ENCODE measurements at places on chromosomes 12 and 14.
A peak's percentile ranks its signal among the peaks of the same experiment; 100 is the strongest.

GRCh38 chr12:120019197-120019596, 30.2 kb downstream of the BICDL1 start:
- no peak for DNase-seq

DNA sequence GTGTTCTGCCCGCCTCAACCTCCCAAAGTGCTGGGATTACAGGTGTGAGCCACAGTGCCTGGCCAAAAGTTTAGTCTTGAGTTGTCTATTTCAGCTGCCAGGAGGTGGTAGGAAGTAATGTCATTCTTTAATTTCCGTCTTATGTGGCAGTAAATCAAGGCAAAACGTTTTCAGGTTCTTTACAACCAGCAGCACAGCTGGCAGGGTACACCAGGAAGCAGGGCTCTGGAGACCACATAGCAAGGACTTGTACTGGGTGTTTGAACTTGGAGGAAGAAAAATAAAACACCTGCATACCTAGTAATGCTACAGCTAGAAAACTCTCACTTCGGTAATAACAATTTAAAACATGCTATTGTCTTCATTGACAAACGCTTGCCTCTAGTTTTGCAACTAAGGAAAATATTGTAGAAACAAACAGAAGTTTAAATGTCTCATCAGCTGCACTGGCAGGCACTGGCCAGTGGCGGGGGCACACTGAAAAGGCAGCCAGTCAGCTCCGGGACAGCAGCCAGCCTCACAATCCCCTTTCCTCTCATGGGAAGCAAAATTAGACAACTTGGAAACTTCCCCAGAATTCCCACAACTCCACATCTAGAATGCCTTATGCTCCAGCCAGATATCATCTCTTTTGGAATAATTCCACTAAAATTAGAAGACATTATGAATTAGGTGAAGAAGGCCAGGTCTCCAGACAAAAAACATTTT, 72.2 kb downstream of the CLIP1 start:
- peak; percentile 82 for DNase-seq

DNA sequence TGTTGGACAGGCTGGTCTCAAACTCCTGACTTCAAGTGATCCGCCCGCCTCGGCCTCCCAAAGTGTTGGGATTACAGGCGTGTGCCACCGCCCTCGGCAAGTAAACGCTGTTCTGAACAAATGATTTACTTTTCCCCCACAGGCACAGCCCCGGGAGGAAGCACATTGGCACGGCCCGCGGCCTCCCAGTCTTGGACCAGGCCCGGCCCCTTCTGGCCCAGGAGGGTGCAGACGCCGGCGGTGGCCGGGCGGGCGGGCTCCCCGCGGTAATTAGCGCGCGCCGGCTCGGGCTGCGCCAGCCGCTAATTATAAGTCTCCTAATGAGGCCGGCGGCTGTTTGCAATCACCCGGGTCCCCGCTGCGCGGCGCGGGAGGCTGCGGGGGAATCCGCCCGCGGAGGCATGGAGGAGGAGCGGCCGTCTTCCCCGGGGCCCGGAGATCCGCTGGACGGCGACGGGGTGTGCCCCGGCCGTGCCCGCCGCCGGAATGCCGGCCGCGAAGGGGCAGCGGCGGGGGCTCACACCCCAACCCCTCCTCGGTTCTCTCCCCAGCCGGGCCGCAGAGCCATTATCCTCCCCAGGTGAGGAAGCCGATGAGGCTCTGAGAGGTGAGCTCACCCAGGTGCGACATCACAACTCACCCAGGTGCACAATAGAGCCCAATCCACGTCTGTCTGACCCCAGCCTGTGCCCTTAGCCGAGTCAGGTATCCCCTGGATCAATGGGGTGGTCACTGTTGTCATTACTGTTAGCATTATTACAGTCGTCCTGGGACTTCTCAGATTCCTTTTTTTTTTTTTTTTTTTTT, 3.3 kb upstream of the POP5 start:
- DNase-seq, result peak; percentile 15

GRCh38 chr12:101863981-101864380, 13.4 kb upstream of the DRAM1 start:
- DNase-seq, result no peak

DNA sequence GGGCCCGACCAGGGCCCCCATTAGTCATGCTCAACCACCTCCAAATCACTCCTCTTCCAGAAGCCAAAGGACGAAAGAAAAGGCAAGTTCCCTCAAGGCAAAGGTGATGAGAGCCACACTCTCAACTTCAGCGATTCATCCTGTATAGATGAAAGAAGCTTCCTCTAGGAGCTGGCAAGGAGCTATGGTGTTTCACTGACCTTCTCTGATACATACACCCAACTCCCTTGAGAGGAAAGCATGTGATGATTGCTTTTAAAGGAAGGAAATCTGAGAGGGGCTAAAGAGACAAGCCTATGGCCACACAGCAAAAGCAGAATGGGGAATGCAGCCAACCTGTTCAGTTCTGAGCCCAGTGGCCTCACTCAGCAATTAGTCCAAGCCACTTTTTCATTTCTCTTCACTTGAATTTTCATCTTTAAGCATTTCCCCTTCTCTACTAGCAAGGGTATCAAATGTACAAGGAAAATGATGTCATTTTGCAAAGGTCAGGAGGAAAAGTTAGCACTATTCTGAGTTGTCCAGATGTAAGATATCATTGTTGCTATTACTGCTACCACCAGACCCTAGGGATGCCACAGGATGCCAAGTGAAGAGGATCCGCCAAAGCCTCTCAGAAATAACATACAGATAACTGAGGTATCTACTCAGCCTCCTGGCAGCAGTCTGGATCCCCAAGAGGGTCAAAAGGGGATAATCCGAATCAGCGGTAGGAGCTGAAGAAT, 82.5 kb downstream of the MAP3K9 start:
- DNase-seq, result peak; percentile 2

GRCh38 chr14:29601616-29602015, 326.0 kb downstream of the PRKD1 start:
- DNase-seq, result peak; percentile 0

DNA sequence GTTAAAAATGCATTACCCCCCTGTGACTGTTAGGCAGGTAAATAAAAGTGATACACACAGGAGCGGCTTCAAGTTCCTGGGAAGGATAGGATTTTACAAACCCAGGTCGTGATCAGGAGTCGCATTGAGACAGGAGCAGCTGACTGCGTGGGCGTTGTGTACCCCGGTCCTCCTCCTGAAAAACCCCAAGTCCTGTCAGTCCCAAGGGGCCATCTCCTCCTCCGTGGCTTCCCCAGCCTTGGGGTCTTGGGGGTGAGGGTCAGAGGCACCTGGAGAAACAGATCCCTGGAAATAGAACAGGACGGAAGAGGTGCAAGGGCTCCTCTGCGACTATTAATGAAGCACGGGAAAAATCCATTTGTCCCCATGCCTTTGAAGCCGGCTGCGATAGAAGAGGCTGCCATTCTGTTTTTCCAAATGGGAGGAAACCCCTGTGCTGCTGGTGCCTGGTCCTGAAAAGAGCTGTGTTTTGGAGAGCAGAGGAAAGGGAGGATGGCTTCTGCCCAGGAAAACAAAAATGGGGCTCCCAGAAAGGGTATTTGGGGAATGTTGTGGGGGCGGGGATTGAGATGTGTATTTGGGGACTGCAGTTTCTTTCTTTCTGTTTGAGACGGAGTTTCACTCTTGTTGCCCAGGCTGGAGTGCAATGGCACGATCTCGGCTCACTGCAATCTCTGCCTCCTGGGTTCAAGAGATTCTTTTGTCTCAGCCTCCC, 143.1 kb downstream of the ZNF664 start:
- DNase-seq, result no peak

GRCh38 chr12:91154131-91154530, 28.5 kb downstream of the DCN start:
- DNase-seq, result no peak

GRCh38 chr14:20719777-20720176, 25.9 kb upstream of the EDDM3A start:
- DNase-seq, result no peak

GRCh38 chr12:82651489-82651888, 35.2 kb upstream of the TMTC2 start:
- DNase-seq, result no peak

DNA sequence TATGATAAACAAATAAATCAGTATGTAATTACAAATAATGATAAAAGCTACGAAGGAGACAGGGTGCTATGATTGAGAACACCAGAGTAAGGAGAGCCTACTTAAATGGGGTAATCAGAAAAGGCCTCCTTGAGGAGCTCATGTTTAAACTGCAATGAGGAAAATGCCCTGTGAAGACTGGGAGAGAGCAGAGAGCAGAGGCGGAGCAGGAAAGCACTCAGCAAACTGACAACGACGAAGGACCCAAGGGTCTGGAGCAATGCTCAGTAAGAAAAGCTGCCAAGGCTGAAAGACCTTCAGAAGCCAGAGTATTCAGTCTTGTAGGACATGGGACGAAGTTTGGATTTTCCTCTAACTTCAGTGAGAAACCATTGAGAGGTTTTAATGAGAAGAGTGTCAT, 114.2 kb upstream of the PLEKHA5 start:
- no peak for DNase-seq

- DNase-seq, result peak; percentile 47
Observed at GRCh38 chr12:118330421-118331018, 42.2 kb downstream of the TAOK3 start.

DNA sequence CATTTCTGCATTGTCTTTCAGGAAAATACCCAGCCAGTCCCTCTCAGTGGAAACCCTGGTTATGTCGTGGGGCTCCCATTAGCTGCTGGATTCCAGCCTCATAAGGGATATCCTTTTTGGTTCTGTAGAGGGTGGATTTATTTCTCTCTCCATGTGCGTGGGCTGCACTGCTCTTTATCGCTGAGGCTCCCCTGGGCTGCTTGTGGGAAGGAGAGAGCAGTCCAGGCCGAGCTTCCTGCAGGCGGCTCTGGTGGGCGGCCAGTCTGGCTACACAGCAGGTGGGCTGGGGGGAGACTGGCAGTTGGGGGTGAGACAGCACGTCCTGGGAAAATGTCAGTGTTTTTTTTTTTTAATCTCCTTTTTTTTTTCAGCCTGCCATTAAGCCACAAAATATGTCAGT, 27.6 kb downstream of the TCTN1 start:
- DNase-seq, result no peak

- no peak for DNase-seq
Observed at GRCh38 chr14:80955416-80955941, at the start of gene TSHR. TSHR (plus strand) TSS chr14:80955621; CDS start chr14:80955681, 60 bp downstream.

DNA sequence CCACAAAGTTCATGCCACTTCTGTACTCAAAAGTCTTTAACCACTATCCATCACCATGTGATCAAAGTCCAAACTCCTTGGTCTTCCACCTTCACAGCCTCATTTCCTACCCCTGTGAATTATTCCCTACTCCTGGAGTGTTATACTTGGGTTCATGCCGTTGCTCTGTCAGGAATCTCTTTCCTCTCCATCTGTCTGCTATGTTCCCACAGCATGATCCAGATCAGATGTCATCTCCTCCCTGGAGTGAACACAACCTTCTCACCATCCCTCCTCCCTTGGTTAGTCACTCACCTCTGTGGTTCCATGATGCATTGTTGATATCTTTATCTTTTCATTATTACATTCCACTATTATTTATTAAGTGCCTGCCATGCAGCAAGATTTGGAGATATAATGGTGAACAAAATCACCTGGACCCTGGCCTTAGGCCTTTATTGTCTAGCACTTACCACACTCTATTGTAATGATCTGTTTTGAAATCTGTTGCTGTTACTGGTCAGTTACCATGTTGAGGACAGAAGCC, 22.4 kb downstream of the LACRT start:
- no peak for DNase-seq

- DNase-seq, result no peak
Observed at GRCh38 chr12:40158592-40159111, 52.8 kb upstream of the SLC2A13 start.

- DNase-seq, result no peak
Observed at GRCh38 chr12:62714774-62715721, 219.9 kb downstream of the PPM1H start.

DNA sequence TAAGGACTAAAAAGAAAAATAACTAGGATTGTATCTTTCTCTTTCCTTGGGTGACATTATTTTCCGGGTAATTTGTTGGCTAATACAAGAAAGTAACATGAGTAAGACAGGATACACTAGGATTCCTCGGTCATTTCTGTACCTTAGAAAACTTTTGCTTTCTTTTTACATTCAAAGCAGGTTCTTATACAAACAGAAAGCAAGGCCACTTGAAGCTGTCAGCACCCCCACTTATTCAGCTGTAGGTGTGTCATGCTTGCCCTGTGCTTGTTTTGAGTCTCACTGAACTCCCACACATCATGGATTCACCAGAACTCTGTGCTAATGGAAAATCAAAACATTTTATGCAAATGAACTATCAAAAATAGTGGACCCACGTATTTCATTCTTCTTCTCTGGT, 266.8 kb upstream of the CLEC14A start:
- no peak for DNase-seq

GRCh38 chr14:59871166-59871495, 555 bp upstream of the RTN1 start:
- no peak for DNase-seq

DNA sequence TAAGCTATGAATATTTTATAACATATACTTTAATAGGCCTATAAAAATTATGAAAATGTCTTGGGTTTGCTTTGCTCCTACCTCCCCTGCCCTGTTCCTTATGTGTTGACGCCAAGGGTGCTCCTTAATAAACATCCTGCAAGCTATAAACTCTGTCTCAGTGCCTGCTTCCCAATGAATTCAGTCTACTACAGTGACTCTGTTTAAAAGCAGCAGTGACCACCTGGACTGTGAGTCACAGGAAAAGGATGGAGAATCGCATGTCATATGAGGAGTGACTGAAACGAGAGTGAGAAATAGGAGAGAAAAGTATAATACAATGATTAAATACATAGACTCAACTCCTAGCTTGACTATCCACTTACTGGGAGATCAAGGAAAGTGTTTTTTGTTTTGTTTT, 41.1 kb upstream of the CFAP54 start:
- DNase-seq, result peak; percentile 60

- DNase-seq, result no peak
Observed at GRCh38 chr14:101508948-101509729, 52.2 kb upstream of the DIO3 start.

- DNase-seq, result no peak
Observed at GRCh38 chr14:94773655-94774343, 3.9 kb upstream of the GSC start.

DNA sequence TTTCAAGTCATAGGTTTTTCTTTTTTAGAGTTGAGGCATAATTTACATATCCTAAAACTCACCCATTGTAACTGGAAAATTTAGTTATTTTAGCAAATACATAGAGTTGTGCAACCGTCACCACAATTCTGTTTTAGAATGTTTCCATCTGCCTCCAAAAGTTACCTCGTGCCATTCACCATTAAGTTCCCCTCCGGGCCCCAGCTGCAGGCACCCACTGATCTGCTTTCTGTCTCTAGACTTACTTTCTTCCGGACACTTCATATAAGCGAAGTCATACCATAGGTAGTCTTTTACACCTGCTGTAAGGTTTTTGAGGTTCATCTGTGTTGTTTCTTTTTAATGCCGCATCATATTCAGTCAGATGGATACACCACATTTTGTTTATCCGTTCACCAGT, 28.7 kb downstream of the PPP2R5C start:
- no peak for DNase-seq

DNA sequence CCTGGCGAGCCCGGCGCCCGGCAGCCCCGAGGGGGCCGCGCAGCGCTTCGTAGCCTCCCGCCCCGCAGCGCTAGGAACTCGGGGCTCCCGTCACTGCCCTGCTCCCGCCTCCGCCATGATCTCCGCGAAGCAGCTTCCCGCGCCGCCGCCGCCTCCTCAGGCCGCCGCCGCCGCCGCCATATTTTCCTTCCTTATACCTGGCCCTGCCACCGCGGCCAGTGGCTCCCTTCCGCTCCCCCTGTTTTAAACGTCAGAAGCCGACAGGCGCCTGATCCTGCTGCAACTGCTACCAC, 286 bp downstream of the PPP4R3A start:
- no peak for DNase-seq

Data from fibroblast of skin of right biceps (primary cell).